Memory B cell (primary cell): ENCODE measurements at places on chromosomes 16 and 17.

DNA sequence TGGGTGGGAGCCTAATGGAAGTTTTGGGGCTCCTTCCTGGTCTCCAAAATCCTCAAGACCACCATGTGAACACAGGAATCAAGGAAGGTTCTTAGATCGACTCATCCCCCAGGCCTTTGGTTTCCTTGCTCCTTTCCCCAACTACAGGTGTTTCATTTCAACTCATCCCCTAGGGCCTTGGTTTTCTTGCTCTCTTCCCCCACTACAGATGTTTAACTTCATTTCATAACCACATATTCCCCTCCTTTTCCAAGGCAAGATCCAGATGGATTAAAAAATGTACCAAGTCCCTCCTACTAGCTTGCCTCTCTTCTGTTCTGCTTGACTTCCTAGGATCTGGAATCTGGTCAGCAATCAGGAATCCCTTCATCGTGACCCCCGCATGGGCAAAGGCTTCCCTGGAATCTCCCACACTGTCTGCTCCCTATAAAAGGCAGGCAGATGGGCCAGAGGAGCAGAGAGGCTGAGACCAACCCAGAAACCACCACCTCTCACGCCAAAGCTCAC, at the start of gene CCL11:
Gene CCL11, plus strand, starts transcription at position 457 of the 507 bp plus-strand sequence. CDS start 67 bp downstream, outside the sequence.
- no peak within 1 kb of the TSS for H3K27ac ChIP-seq
- DNase-seq, result no peak
- H3K27me3 ChIP-seq, result peaks cover 15% of the 10 kb centered on the region
- no peak within 1 kb of the TSS for H3K4me3 ChIP-seq
- no peaks in the 10 kb centered on the region for H3K36me3 ChIP-seq
- H3K4me1 ChIP-seq, result no peaks in the 10 kb centered on the region

DNA sequence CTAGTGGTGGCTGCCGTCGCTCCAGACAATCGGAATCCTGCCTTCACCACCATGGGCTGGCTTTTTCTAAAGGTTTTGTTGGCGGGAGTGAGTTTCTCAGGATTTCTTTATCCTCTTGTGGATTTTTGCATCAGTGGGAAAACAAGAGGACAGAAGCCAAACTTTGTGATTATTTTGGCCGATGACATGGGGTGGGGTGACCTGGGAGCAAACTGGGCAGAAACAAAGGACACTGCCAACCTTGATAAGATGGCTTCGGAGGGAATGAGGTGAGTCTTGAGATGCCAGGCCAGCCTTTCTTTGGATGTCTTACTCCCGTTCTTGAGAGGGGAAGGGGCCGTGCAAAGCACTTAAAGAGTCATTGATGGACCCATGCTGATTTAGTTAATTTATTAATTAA, 16.1 kb downstream of the ARSG start:
- H3K27ac ChIP-seq, result no peak overlapping the region
- peaks cover 12% of the 10 kb centered on the region for H3K36me3 ChIP-seq
- no peaks in the 10 kb centered on the region for H3K27me3 ChIP-seq
- H3K4me1 ChIP-seq, result no peaks in the 10 kb centered on the region
- no peak for DNase-seq

GRCh38 chr16:1779741-1780676, 2.4 kb downstream of the SPSB3 start:
- DNase-seq, result no peak
- H3K27me3 ChIP-seq, result no peaks in the 10 kb centered on the region
- no peak overlapping the region for H3K27ac ChIP-seq
- H3K36me3 ChIP-seq, result peaks cover 2% of the 10 kb centered on the region
- H3K4me3 ChIP-seq, result no peak overlapping the region
- H3K4me1 ChIP-seq, result peaks cover 12% of the 10 kb centered on the region

DNA sequence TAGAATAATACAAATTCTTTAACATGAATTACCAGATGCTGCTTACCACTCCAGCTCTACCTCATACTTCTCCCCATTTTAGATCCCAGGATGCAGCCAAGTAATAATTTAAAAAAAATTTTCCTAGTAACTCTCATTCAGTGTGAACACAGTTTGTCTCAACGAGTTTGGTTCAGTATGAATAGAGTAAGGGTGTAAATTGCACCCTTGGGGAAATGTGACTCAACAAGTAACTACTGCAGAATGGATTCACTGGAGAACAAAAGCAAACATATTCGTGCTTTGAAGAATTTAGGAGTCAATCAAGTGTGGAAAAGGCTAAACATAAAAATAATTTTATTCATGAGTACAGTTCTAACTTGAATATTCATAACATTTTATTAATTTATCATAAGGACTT, 23.0 kb downstream of the KCNJ16 start:
- no peak overlapping the region for H3K27ac ChIP-seq
- H3K36me3 ChIP-seq, result no peaks in the 10 kb centered on the region
- peaks cover 3% of the 10 kb centered on the region for H3K27me3 ChIP-seq

GRCh38 chr16:55871411-55872038, 3.6 kb downstream of the CES5A start:
- H3K4me3 ChIP-seq, result no peak overlapping the region
- DNase-seq, result no peak
- H3K4me1 ChIP-seq, result no peaks in the 10 kb centered on the region
- no peak overlapping the region for H3K27ac ChIP-seq
- peaks cover 12% of the 10 kb centered on the region for H3K27me3 ChIP-seq
- no peaks in the 10 kb centered on the region for H3K36me3 ChIP-seq

DNA sequence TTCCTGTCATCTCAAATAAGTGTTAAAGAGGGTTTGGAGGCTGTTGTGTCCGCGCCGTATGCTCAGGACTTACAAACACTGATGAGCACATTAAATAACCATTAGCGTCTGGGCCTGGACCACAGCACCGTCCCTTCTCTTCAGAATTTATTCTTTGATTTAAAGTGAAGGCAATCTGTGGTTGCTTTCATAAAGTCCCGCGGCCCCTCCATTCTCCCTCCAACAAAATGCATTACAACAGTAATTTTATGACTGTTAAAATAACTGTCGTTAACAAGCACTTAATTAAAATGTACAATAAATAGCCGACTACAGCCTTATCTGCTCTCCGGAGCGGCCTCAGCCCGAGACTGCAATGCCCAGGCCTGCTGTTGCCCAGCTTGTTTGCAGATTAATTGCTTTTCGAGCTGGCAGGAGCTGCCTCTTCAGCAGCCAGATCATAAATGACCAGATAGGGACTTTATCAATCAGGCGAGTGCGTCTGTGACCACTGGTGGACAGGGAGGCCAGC, 30.6 kb upstream of the IRX3 start:
- no peak overlapping the region for H3K27ac ChIP-seq
- H3K27me3 ChIP-seq, result no peaks in the 10 kb centered on the region
- no peak for DNase-seq
- no peak overlapping the region for H3K4me3 ChIP-seq
- no peaks in the 10 kb centered on the region for H3K4me1 ChIP-seq

DNA sequence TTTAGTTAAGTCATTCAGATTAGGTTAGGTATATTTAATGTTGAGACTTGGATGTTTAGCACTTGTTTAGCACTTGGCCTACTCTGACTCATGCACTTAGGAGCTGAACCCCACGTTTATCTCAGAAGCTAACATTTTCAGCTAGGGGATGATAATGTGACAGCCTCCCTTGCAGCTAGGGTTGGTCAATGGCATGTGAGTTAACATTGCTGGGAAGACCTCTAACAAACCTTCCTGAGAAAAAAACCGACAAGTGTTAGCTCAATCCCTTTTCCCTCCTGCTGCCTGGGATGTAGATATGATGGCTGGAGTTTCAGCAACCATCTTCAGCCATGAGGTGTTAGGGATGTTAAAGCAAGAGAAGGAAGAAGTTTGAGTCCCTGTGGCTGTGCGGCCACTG, 185.0 kb upstream of the FOXF1 start:
- no peak overlapping the region for H3K4me3 ChIP-seq
- no peak overlapping the region for H3K27ac ChIP-seq
- H3K27me3 ChIP-seq, result peaks cover 13% of the 10 kb centered on the region
- no peaks in the 10 kb centered on the region for H3K36me3 ChIP-seq
- no peaks in the 10 kb centered on the region for H3K4me1 ChIP-seq
